ENCODE measurements at places on chromosomes 6 and 20.
A peak's percentile ranks its signal among the peaks of the same experiment; 100 is the strongest.

DNA sequence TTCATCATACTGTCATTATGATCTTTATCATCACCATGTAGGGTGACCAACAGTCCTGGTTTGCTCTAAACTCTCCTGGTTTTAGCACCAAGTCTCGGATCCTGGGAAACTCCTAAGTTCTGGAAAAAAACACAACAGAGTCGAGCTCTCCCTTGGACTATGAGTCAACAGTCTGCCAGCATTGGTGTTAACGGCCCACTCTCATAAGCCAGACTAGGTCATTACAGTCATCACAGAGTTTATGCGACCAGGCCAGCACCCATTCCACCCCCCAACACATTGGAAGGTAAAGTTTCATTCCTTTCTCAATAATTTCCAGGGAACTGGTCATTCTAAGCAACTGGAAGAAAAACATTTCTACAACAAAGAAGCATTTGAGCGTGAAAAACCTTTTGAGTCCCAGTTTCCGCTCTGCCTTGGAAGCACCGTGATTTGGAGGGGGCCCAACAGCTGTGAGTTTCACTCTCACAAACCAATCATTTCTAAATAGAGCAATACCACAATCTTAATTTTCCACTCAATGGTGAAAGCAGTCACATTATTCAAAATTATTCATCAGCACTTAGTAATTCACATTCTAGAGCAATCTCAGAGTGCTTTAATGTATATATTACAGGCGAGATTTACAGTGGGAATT lies 445.0 kb downstream of the CDH26 start:
- no peak for DNase-seq

DNA sequence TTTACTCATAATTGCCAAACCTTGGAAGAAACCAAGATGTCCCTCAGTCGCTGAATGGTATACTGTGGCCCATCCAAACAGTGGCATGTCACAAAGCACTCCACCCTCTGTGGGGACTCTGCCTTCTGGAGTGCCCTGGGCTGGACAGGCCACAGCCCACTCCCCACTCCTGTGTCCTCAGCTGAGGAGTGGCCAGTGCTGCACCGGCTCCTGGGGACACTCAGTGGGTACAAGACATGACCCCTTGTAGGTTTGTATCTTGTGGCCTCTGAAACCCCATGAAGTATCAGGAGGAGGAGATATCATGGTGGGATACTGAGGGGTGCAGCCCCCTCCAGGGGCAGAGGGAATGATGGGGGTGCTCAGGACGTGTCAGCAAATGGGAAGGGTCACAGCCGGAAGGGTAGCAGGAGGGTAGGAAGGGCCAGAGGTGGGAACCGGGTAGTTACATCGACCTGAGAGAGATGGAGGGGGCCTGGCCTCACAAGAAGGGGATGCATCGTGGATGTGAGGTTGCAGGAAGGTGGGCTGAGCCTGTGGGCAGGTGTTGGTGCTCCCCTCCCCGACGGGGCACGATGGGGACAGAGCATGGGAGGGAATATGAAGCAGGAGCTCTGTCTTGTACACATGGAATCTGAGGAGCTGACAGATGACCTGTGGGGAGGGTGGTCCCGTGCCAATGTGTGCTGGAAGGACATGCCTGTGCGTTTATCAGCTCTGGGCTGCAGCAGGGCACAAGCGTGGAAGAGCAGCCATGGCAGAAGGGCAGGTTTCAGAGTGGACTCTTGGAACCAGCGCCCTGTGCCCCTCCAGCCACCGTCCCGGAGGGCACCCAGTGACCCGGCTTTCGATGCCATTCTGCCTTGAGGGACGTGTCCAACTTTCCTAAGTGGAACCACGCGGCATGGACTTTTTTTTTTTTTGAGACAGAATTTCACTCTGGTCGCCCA lies 11.9 kb upstream of the HELZ2 start:
- no peak for DNase-seq

DNA sequence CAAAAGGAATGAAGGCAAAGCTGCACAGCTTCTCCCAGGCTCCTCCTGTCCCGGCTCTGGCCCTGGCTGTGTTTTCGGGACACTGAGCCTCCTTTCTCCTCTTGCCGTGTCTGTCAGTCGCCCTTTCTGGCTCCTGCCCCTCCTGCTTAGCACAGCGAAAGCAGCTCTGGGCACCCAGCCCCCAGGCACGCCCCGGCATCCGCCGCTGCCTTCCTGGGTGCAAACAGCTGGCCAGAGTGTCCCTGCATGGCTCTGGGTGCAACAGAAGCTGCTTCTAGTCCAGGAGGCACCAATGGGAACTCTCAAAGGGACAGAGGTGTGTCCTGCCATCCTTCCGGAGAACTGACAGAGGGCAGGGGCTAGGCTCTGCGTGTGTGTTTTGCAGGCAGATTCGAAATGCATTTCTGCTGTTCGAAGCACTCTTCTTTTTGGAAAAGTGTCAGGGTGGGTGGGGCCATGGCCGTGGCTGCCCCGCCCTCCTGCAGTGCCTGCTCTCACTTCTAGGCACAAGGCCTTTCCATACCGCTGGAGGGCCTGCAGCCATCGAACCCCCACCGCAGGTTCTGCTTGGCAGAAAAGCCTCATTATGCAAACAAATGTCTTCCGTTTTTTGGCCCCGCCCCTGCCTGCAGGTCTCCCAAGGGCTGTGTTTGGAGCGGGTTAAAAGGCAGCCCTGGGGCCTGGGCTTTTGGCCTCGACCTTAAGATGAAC lies 15.5 kb downstream of the COL9A3 start:
- DNase-seq: no peak

DNA sequence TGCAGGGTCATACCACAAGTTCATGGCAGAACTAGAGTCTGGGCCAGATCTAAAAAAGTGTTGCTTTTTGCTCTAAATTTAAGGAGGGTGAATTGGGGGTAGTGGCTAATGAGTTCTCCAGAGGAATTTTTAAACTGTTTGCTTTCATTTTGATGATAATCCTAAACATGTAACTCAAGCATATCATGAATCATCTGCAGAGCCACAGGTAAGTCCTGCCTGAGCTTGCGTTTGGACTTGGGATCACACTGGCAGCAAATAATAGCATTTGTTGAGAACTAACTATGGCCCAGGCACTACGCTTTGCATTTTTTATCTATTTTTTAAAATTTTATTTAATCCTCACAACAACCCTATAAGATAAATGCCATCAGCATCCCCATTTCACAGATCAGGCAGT lies 27.4 kb downstream of the FAM110A start:
- no peak for DNase-seq

- DNase-seq: no peak
These were observed 81.6 kb upstream of the MLN start for GRCh38 chr6:33885132-33886057.

- DNase-seq: peak; percentile 34
These were observed 35.4 kb downstream of the MAN1A1 start for GRCh38 chr6:119313937-119314884.

- no peak for DNase-seq
These were observed 151.4 kb downstream of the ID4 start for GRCh38 chr6:19988555-19988954.

DNA sequence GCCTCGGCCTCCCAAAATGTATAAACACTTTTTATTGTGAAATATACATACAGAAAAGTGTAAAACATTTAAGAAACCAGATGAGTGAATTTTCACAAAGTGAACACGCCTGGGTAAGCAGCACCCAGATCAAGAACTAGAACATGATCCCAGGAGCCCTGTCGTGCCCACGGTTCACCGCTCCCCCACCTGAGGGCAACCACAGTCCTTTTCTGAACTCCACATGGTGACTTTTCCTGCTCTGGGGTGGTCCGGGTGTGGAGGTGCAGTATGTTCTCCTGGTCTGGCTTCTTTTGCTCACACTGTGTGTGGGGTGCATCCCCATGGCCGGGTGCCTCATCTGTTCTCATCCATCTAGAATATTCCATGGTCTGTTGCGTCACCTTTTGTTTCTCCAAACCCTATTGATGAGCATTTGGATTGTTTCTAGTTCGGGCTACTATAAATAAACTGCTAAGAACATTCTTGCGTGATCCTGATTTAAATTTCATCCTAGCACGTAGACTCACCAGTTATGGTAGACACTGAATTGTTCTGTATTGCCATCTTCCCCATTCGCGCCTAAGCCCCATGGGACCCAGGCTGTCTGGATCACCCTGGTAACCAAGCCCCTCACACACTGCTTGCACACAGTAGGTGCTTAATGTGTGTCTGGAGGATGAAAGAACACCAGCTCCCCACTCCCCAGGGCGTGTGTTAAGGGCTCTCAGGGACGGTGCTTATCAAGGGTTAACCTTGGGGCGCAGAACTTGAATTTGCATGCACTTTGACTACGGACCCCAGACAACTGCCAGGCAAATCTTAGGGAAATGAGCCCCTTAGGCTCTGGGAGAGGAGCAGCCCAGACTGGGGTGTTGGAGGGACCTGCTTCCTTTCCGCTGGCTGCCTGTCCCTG lies 56.2 kb downstream of the CTCFL start:
- DNase-seq: no peak

DNA sequence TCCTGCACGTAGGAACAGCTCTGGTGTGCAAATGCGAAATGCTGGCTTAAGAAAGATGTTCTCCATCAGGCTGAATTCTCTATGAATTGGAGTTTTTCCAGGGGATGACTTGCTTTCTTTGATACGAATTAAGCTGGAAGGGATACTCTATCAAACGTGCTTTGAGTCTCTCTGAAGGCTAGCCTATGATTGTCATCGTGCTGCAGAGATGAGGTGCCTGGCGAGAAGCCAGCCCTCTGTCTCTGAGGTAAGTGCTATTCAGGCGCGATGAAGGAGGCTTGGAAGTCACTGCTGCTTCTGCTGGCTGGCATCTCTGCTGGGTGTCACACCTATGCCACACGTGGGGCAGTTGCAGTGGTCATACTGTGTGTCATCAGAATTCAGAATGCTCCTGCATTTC lies 223.7 kb downstream of the TAF4 start:
- DNase-seq: no peak

Measured in AML-193 (cell line).